SJCRH30 (cell line): ENCODE measurements at places on chromosomes 2 and 18. TPM values are rescaled to one million over a fixed set of nuclear protein-coding genes. Genes with fewer than 3 reads are reported as not detected.

DNA sequence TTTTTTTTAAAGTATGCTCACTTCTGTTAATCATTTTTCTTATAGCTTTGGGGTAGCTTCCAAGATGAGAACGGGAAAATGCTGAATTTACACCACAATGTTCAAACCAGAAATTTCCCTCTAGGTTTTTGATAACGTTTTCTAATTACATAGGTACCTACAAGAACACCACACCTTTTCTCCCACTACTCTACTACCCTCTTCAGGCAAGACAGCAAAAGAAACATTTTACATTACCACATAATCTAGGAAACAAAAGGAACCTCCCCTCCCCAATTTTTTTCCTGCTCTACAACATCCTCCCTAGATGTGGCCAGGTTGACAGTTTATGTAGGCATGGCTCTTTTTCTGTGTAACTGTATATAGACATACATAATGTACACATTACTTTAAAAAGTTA, 32.4 kb downstream of the NDUFAF7 start:
- H3K27me3 ChIP-seq = no peaks in the 10 kb centered on the region
- H3K4me1 ChIP-seq = no peaks in the 10 kb centered on the region
- H3K4me3 ChIP-seq = no peak overlapping the region
- peaks cover 71% of the 10 kb centered on the region for H3K36me3 ChIP-seq
- no peak overlapping the region for H3K27ac ChIP-seq
- no peak for DNase-seq

DNA sequence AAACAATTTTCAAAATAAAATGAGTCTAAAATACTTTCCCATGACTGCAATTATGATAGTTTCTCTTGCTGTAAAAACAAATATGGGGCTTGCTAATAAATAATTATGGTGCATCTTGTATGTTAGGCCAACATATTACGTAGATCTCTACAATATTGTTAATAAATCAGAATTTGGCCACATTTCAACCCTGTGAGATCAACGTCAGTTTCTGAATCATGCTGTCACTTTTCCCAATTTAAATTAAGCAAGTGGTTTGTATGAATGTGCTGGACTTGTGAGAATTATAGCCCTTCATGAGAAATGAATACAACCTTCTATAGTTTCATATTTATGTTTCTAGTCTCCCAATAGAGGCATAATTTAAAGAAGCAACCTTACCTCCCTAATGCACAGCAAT, 808.9 kb downstream of the SUCLG1 start:
- no peak for DNase-seq
- no peaks in the 10 kb centered on the region for H3K27me3 ChIP-seq
- no peak overlapping the region for H3K27ac ChIP-seq
- H3K4me3 ChIP-seq = no peak overlapping the region
- H3K36me3 ChIP-seq = no peaks in the 10 kb centered on the region

GRCh38 chr2:3312576-3313345, 64.9 kb downstream of the EIPR1 start:
- no peak for DNase-seq
- H3K27me3 ChIP-seq = no peaks in the 10 kb centered on the region
- H3K4me3 ChIP-seq = no peak overlapping the region
- H3K27ac ChIP-seq = no peak overlapping the region

DNA sequence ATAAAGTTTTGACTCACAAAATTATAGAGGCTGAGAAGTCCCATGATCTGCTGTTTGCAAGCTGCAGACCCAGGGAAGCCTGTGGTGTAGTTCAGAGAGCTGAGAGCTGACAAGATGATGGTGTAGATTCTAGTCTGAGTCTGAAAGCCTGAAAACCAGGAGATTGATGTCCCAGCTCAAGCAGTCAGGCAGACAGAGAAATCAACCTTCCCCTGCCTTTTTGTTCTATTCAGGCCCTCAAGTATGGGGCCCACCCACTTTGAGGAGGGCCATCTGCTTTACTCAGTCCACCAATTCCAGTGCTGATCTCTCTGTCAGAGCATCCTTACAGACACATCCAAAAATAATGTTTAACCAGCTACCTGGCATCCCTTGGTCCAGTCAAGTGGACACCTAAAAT, 479.6 kb downstream of the STK39 start:
- H3K36me3 ChIP-seq = no peaks in the 10 kb centered on the region
- no peaks in the 10 kb centered on the region for H3K4me1 ChIP-seq
- H3K4me3 ChIP-seq = no peak overlapping the region
- H3K27ac ChIP-seq = no peak overlapping the region

DNA sequence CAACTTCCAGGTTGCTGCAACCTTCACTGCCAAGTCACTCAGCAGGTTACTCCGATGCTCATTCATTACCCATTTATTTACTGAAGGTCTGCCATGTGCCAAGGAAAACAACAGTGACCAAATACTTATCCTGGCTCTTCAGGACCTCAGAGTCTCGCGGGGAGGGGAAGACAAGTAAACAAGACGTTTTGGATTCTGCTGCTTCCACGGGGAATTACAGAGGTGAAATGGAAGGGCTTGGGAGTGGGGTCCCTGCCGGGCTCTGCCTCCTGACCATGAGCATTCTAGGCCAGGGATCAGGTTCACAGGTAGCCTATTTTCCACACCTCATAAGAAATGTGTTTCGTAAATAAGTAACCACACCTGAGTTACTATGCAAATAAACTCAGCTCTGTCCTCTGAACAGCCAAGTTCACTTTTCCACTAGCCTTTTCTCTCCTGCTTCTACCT, 68.1 kb downstream of the CLHC1 start:
- no peak overlapping the region for H3K4me3 ChIP-seq
- no peaks in the 10 kb centered on the region for H3K27me3 ChIP-seq
- H3K27ac ChIP-seq = no peak overlapping the region
- no peak for DNase-seq
- no peaks in the 10 kb centered on the region for H3K36me3 ChIP-seq

SIX3 gene
- total RNA-seq = 1.8 and 2.0 TPM in 2 replicates

DNA sequence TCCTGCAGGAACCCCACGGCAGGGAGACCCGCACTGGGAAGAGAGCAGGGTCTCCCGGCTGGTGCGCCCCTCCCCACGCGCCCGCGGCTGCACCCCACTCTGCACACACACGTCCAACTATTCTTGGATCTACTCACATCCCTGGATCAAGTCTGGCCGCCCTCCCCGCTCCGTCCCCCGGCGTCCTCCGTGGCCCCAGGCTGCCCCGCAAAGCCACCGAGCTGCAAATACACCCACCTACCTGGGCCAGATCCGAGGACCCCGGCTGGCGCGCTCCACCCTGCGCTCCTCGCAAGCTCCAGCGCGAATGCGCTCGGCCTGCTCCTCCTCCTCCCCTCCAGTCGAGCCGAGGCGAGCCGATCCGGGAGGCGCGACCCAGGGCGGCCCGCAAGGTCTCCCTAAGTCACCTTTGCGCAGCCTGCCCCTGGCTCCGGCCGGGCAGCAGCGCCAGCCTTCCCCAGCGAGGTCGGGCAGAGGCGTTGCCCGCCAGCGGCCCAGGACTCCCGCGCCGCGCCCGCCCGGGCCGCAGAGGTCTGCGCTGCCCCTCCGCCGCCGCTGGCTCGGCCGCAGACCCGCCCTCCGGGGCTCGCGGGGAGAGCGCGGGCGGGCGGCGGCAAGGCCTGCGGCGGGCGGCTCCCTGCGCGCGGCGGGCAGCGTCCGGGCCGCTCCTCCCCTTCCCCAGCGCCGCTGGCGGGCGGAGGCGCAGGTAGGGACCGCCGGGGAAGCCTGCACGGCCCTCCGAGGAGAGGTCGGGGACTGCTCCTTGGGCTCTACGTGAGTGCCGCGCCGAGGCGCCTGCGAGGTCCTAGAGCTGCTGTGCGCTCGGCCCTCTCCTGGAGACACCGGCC, 126.0 kb downstream of the OSBPL1A start:
- H3K4me1 ChIP-seq = no peaks in the 10 kb centered on the region
- peak overlapping the region; percentile 69 for H3K4me3 ChIP-seq
- H3K36me3 ChIP-seq = no peaks in the 10 kb centered on the region
- peak overlapping the region; percentile 42; the same call in 1 of the 2 replicates for H3K27ac ChIP-seq

CCDC178 gene
- not detected in 2 replicates for total RNA-seq

ATP6V1B1 gene
- total RNA-seq = 1.6 and 2.0 TPM in 2 replicates

MC4R gene
- total RNA-seq = not detected in 2 replicates

GRCh38 chr2:64447317-64448040, 6.5 kb upstream of the LGALSL start:
- no peak overlapping the region for H3K4me3 ChIP-seq
- no peak for DNase-seq
- H3K4me1 ChIP-seq = peaks cover 6% of the 10 kb centered on the region
- H3K27me3 ChIP-seq = no peaks in the 10 kb centered on the region

DNA sequence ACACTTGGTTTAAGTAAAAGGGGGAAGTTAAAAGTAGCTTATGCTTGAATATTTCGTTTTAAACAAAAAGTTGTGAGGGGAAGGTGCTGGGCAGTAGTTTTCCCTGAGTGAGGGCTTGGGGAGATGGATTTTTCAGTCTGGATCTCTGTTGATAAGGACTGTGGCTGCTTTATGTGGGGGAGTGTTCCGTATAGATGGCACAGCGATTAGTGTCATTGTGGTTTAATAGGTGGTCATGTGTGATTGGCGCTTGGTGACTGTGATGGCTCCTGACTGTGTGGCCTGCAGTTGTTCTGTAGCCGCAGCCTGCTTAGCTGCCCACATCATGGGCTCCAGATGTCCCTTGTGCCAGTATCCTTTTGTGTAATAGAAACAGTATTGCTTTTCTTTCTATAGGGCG, 156.2 kb downstream of the WDSUB1 start:
- H3K4me1 ChIP-seq = peaks cover 17% of the 10 kb centered on the region
- H3K27ac ChIP-seq = no peak overlapping the region
- H3K27me3 ChIP-seq = no peaks in the 10 kb centered on the region
- H3K36me3 ChIP-seq = no peaks in the 10 kb centered on the region
- DNase-seq = no peak

DNA sequence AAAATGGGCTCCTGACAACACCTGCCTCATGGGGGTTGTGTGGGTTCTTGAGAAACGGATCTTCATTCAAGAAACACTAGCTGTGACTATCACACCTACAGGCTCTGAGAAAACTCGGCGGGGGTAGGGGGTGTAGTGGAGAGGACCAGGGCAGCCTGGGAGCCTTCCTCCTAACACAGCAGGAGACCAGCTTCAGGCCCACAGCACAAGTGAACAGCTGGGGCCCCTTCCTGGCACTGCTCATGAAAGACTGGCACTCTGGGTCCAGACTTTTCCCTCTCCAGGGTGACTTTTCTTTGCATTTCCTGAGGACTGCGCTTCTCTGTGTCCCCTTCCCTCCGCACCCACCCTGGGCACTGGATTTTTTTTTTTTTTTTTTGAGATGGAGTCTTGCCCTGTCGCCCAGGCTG, 7.2 kb upstream of the SEMA4C start:
- peaks cover 51% of the 10 kb centered on the region for H3K4me1 ChIP-seq
- no peaks in the 10 kb centered on the region for H3K27me3 ChIP-seq
- H3K27ac ChIP-seq = peak overlapping the region; percentile 23; the same call in 1 of the 2 replicates
- peak; percentile 50 for DNase-seq
- no peak overlapping the region for H3K4me3 ChIP-seq
- no peaks in the 10 kb centered on the region for H3K36me3 ChIP-seq

GRCh38 chr18:63831080-63831788, 56.0 kb downstream of the SERPINB7 start:
- no peak for DNase-seq
- H3K27me3 ChIP-seq = no peaks in the 10 kb centered on the region
- H3K27ac ChIP-seq = no peak overlapping the region
- no peaks in the 10 kb centered on the region for H3K36me3 ChIP-seq
- no peak overlapping the region for H3K4me3 ChIP-seq

DNA sequence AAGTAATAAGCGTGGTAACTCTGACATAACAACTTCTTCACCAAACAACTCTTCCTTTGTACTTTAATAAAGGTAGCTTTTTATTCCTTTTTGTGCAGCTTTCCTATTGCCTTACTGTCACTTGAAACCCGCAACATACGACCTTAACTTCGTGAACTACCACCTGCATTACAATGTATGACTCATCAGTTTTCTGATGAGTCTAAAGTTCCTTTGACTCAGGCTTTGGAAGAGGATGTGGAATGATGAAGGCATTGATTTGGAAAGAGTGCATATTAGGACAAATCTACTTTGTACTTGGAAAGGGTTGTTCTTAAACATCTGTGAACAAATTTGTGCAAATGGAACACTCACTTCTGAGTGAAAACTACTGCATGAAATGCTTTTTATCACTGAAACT, 1012.1 kb downstream of the TMEM182 start:
- no peaks in the 10 kb centered on the region for H3K4me1 ChIP-seq
- no peaks in the 10 kb centered on the region; the same call in 1 of the 2 replicates for H3K36me3 ChIP-seq
- DNase-seq = no peak

SCN7A gene
- 0.13 and 0.18 TPM in 2 replicates for total RNA-seq

DNA sequence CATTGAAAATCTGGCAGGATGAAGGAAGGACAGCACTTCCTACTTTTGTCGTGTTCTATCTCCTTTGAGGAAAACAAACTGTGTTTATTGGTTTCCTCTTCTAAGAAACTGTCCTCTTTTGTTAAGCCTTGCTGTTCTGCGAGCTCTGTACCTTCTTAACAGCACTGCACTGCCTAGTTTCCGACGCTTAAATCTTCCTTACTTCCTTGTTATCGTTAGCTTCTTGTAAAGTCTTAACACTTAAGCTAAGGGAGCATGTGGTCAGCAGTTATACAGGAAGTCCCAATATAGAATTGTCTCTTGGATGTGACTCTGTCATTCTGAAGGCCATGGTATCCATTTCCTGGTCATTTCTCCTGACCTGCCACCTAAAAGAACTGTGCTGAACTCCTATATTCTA, 552.8 kb upstream of the NRP2 start:
- H3K4me1 ChIP-seq = peaks cover 8% of the 10 kb centered on the region; the same call in 1 of the 2 replicates
- no peaks in the 10 kb centered on the region for H3K27me3 ChIP-seq
- H3K36me3 ChIP-seq = no peaks in the 10 kb centered on the region
- no peak overlapping the region for H3K4me3 ChIP-seq

SAP130 gene
- 23.5 and 23.7 TPM in 2 replicates for total RNA-seq

DNA sequence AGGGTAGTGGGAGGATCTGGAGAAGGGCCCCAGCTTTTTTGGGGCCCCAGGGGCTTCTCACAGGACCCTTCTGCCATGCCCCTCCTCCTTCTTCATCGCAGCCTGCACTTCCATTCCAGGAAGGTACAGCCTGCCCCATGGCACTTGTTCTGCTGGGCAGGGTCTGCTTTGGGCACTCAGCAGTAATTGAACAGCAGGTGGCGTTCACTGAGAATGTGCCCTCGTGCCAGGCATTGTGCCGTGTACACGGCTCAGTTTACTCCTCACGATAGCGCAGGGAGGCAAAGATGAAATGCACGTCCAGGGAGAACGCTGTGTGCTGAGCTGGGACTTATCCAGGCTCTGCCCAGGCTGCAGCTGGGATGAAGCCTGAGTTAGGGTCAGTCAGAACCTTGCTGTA, 54.8 kb upstream of the ASB18 start:
- H3K36me3 ChIP-seq = no peaks in the 10 kb centered on the region
- no peaks in the 10 kb centered on the region for H3K27me3 ChIP-seq
- 0 out of 2 replicates have a peak, but pooled peaks cover 4% of the 10 kb centered on the region for H3K4me1 ChIP-seq

PCARE gene
- 0.02 TPM in 1 of 2 replicates, not detected in the other for total RNA-seq

REG3G gene
- not detected in 2 replicates for total RNA-seq

- H3K4me1 ChIP-seq = no peaks in the 10 kb centered on the region
- DNase-seq = no peak
Observed at GRCh38 chr18:79283131-79283810, 112.5 kb upstream of the NFATC1 start.

GRCh38 chr18:11826836-11827235, 24.4 kb upstream of the CHMP1B start:
- no peak overlapping the region for H3K4me3 ChIP-seq
- no peaks in the 10 kb centered on the region for H3K36me3 ChIP-seq
- DNase-seq = no peak
- no peaks in the 10 kb centered on the region for H3K27me3 ChIP-seq
- H3K4me1 ChIP-seq = no peaks in the 10 kb centered on the region

COLEC12 gene
- not detected in 2 replicates for total RNA-seq

STPG4 gene
- 0.14 and 0.33 TPM in 2 replicates for total RNA-seq

GPR45 gene
- total RNA-seq = 0.13 and 0.43 TPM in 2 replicates

CGREF1 gene
- 0.08 TPM in 1 of 2 replicates, not detected in the other for total RNA-seq
